ENCODE measurements at places on chromosomes 3 and 15. TPM values are rescaled to one million over a fixed set of nuclear protein-coding genes. Genes with fewer than 3 reads are reported as not detected.

GOLGA6D gene
- total RNA-seq, result not detected

GPR176 gene
- not detected for total RNA-seq

CLDN11 gene
- total RNA-seq, result not detected

CPEB1 gene
- total RNA-seq, result not detected

MUC20 gene
- total RNA-seq, result 1.2 TPM

LSAMP gene
- total RNA-seq, result not detected

DNA sequence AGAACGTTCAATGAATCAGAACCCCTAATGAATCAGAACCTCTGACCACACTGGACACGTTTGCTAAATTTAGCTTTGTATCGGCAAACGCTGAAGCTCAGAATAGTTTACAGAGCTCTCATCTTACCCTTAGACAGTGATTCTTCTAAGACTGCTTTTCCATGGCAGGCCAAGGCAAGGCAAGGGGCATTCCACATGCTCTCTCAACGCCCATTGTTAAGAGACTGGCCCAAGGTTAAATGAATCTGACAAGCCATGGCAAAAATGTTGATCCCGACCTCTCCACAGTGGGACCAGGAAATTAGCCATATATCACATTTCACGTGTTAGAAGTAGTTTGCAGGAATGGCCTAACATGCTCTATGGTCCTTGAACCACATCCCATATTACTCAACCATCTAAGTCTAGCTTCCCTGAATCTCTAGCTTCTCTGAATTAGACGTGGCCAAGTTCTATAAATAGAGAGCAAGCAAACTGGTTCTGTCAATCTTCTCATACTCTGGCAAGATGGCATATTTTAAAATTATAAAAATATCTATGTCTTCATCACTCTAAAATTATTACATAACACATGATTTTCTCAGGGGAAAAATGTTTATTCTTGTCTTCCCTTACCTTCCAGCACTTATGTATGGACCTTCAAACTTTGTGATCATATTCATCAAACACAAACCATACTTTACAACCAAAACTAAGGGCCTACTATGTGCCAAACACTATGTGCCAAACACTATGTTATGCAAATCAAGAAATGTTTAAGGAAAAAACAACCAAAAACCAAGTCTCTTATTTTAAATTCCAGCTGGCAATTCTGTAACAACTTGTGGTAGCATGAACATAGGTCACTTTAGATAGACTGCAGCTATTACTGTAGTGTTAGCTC lies 54.3 kb downstream of the AAGAB start:
- no peak for DNase-seq

- DNase-seq, result no peak
Observed at GRCh38 chr3:6571448-6571847, 289.5 kb upstream of the GRM7 start.

GRCh38 chr15:96296264-96296663 lies 34.2 kb upstream of the NR2F2 start:
- DNase-seq, result no peak

DNA sequence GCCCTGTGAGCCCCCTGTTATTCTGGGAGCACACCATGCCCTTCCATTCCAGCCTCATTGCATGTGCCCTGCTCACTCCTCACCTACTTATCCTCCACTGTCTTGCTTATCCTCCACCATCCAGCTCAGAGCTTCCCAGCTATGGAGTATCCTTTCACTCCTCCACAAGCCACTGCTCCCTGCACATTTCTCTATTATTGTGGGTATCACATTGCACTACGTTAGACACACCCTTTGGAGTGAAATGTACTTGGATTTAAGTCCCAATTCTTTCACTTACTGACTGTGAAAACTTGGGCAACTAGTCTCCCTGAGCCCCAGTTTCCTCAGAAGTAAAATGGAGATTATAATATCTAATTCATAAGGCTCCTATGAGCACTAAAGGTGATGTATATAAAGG lies 4.3 kb downstream of the MASP1 start:
- DNase-seq, result no peak

DNA sequence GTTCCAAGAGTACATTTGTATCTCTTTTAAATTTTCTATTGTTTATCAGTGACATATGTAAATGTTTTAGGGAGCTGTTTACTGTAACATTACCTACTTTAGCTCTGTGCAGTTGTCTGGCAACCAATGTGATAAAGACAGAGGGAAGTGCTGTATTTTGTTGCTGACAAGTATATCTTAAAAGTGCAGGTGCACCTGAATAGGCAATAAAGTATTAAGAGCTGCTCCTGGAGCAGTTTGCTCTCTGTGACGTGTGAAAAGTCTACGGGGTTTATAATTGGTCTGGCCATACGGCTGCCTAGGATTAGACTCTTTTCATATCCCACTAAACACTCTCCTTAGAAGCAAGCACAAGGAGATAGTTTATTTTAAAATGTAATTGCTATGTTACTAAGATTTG lies 178.3 kb downstream of the IGF1R start:
- DNase-seq, result no peak
